ENCODE measurements at places on chromosomes 2 and 18. TPM values are rescaled to one million over a fixed set of nuclear protein-coding genes. Genes with fewer than 3 reads are reported as not detected.
A peak's percentile ranks its signal among the peaks of the same experiment; 100 is the strongest.

- DNase-seq: no peak
These were observed 131.1 kb upstream of the RIOK3 start for GRCh38 chr18:23321996-23322395.

DNA sequence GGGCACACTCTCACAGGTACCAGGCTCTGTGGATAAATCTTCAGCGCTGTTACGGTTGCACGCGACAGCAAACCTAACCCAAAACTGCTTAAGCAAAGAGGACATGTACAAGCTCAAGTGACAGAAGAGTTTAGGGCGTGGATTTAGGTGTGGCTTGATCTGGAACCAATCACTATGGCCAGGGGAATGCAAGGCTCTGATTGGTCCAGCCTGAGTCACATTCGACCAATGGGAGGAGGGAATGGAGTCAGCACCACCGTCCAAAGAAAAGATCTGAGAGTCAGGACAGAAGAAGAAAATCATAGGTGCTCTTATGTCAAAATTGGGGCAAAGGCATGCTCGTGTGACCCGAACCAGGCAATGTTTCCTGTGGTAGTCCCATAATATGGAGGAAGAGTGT is 139.0 kb downstream of the TRIM43 start:
- no peak for DNase-seq

Gene SESTD1
- total RNA-seq: 5.7 TPM

Gene SERPINB10
- total RNA-seq: 0.14 TPM

Gene LYG2
- total RNA-seq: not detected

- DNase-seq: no peak
These were observed 10.8 kb downstream of the GPR35 start for GRCh38 chr2:240635998-240636547.

Gene ERMN
- total RNA-seq: 1.9 TPM

DNA sequence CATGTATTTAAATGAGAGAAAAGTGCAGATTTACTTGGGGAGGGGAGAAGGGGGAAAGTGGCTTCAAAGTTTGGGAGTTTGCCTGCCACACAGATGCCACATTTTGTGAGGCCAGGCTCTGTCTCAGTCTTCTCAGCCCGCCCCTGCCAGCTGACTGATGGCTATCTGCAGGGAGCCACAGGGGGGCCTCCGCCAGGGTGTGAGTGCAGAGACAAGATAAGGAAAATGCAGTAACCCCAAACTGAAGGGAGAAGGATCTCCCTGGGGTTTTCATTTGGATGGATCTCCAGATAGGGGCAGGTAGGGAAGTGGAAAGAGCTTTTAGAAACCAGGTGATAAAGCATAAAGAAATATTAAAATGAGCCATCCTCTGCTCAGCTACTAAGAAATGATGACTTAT is 128.8 kb downstream of the ZNF521 start:
- DNase-seq: no peak

GRCh38 chr2:45922577-45922988 is 271.1 kb downstream of the PRKCE start:
- no peak for DNase-seq

Gene TMEM169
- 0.40 TPM for total RNA-seq

DNA sequence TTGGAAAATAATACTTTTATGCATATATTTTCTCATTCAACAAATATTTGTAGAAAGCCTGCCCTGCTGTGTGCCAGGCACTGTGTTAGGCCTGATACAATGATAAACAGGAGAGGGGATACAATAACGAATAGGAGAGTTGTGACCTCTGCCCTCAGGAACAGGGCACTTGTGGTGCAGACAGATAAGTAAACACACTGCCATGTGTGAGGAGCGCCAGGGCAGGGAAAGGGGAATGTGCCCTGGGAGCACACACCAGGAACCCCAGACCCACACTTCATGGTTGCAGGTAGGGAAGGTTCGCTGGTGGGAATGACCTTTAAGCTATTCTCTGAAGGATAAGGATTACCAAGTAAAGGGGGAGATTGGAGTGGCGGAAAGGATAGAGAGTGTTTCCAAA is 42.2 kb upstream of the DSC1 start:
- DNase-seq: no peak

DNA sequence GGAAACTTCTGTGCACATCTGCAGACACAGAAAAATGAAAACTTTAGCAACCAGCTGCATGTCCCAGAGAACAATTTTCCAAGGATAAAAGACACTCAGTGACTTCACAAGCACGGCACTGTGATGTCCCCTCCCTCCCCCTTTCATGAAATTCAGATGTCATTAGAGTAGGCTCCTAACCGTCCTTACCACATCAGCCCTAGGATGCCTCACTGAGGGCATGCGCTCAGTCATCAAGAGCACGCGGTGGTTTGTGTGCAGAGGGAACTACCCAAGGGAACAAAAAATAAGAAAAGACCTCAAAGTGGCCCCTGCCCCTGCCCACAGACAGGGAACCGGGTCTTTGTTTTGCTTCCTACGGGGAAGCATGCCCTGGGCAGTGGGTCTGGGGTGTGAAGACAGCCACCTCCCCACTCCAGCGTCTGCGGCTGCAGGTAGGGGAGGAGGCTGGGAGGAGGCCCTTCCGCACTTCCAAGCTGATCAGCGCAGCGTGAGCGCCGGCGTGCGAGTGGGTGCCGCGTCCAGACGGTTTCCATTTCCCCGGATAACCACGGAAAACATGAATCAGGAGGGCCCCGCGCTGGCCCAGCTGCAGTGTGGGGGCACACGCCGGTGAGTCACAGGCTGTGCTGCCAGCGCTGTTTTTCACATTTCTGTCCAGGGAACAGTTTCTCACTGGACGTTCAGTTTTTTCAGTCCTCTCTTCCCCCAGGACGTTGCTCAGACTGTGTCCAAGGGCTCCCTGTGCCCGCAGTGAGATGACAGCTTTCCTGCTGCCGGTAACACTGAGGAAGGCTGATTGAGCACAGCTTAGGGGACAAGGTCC is 70.6 kb downstream of the COPS8 start:
- DNase-seq: peak; percentile 82

GRCh38 chr2:110799376-110799775 is 67.0 kb downstream of the ACOXL start:
- DNase-seq: no peak

GRCh38 chr2:641872-642815 is 35.1 kb downstream of the TMEM18 start:
- no peak for DNase-seq

DNA sequence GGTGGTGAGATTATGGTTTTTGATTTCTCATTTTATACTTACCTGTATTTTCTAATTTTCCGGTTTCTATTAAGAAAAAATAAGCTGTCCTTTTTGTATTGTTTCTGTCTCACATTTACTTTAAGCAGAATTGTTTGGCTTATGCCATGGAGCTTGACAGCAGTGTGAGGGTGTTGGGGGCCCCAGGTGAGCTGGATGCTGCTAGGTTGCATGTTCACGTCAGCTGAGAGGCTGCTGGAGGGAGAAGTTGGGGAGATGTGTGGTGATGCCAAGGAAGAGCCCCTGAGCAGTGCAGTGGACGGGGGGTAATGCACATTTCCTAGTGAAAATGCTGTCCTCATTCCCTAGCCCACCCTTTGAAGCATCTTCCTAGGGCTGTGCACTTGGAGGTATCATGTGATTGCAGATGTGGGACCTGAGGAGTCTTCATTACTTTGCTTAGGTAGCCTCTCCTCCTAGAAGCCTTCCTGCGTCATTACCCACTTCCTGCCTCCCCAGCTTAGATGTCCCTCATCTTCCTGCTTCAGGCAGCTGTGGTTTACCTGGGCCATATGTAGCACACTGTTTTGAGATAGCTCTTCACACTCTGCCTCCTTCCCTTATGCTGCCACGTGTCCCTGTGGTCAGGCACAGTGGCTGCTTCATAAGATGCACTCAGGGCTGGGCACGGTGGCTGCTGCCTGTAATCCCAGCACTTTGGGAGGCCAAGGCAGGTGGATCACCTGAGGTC is 16.2 kb downstream of the ATG16L1 start:
- peak; percentile 72 for DNase-seq

- no peak for DNase-seq
These were observed 123.3 kb downstream of the CTIF start for GRCh38 chr18:48662011-48662661.

- no peak for DNase-seq
These were observed 43.6 kb upstream of the TMEM18 start for GRCh38 chr2:720842-721241.

DNA sequence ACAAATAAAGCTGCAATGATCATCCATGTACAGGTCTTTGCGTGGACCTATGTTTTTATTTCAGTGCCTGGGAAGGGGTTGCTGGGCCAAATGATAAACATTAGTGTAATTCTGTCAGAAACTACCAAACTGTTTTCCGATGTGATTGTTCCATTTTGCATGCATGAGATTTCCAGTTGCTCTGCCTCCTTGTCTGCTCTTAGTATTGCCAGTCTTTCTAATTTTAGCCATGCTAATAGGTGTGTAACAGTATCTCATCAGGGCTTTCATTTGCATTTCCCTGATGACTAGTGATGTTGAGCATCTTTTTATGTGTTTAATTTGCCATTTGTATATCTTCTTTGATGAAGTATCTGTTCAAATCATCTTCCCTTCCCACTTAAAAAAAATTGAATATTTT is 67.5 kb downstream of the SP110 start:
- DNase-seq: no peak

Gene LIPG
- total RNA-seq: 0.45 TPM

GRCh38 chr2:44929735-44930273 is 11.7 kb upstream of the SIX3 start:
- no peak for DNase-seq

DNA sequence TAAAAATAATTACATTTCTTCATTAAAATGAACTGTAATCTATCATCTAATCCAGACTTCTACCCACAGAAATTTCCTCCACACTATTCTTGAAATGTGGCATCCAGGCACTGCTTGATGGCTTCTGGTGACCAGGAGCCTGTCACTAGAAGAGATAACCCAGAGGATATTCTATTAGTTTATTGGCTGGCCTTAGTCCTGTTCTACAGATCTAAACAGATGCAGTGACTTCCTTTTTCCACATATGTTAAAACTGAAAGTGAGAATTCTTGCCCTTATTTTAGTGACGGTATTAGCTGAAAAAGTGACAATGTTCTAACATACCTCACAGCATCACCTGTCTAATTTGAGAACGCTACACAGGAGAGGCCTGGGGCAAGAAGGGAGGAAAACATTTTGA is 775.4 kb downstream of the TSN start:
- DNase-seq: no peak

Gene STARD7
- 231 TPM for total RNA-seq

DNA sequence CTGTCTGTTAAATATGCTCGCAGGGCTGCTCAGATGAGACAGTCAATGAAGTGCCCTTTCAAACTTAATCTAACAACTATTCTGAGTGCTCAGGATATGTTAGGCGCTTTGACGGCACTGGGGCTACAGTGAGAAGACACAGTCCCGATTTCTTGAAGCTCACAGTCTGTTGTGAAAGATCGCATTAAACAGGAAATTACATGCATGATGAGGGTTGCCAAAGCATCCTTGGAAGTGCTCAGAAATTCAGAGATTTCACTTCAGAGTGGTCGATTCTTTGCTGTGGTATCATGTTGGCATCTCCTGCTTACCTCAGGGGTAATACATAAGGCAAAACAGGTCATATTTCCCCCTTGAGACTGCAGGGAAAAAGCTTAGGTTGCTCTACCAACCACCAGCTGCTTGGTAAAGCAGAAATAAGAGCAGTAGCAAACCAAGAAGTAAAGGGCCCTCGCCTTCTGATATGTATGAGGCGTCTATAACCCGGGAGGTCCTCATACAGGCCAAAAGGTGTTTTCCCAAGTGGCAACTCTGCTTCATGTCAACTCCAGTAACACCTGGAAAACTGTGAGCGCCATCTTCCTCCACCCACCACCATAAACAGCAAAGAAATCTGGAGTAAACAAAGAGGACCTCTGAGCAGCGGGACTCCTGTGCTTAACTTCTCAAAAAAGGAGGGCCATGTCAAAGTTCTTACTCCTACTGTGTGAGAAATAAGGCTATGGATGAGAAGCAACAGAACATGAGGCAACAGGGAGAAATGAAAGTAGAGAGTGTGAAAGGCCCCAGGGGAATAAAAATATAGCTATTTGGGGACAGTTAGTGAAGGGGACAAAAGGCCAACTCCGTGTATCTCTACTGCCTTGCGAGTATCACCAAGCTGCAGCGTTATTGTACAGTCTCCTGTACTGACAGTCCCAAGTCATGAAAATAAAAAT is 79.3 kb downstream of the CLHC1 start:
- DNase-seq: no peak

DNA sequence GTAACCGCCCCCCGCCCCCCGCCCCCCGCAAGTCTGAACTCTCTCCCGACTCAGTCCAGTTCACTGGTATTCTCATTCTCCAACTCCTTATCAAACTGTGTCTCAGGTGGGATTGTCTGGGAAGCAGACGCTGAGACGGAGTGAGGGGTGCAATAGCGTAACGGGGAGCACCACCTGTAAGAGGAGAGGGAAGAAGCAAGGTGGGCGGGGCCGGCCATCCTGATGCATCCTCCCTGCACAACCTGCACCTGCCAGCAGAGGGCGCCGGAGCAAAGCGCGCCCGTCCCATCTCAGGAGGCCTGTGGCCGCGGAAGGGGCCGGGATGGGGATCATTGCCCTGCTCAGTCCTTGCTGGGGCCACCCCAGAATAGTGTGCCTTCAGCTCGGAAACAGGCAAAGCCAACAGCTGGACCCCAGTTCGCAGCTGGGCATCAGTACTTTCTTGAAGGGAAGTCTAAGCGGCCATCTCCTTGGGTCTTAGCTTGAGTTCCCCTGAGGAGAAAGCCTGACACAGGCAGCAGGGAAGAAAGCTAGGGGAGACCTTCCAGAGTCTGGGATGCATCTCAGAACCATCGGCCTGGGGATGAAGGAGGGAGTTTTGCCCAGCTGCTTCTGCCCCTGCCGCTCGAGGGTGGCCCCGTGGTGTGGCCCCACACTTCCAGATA is 208.0 kb downstream of the TFCP2L1 start:
- peak; percentile 75 for DNase-seq

Gene ZSWIM2
- total RNA-seq: not detected

DNA sequence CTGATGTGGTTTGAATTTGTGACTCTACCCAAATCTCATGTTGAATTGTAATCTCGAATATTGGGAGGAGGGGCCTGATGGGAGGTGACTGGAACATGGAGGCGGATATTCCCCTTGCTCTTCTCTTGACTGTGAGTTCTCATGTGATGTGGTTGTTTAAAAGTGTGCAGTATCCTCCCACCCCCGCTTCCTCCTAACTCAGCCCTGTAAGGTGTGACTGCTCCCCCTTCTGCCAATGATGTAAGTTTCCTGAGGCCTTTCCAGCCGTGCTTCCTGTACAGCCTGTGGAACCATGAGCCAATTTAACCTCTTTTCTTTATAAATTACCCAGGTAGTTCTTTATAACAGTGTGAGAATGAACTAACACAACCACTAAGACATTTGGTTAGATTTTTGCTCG is 458.4 kb downstream of the THSD7B start:
- no peak for DNase-seq

DNA sequence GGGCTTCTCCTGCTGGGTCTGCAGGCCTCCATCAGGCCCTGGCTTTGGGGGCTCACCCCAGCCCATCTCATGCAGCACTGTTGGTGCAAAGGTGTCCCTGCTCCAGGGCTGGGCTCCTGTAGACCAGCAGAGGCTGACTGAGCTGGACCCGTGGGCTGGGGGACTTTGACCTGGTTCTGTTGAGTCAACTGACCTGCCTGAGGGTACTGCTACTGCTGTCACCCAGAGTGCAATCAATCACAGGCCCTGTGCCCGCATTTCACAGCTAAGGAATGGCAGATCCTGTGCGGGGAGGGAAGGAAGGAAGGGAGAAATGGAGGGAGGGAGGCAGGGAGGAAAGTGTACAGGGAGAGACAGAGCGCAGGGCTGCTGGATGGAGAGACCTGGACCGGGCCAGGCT is 136.8 kb downstream of the TPO start:
- DNase-seq: no peak

Gene TYMS
- 364 TPM for total RNA-seq

Measured in activated naive CD8-positive, alpha-beta T cell treated with anti-CD3 and anti-CD28 coated beads for 36 hours (primary cell).